ENCODE measurements at places on chromosomes 6 and 20. TPM values are rescaled to one million over a fixed set of nuclear protein-coding genes. Genes with fewer than 3 reads are reported as not detected.

The SLC32A1 gene
- total RNA-seq = not detected

The FAM83D gene
- total RNA-seq = 2.3 TPM

The TRIM15 gene
- total RNA-seq = not detected

The NOTCH4 gene
- total RNA-seq = 0.85 TPM

The OR14J1 gene
- total RNA-seq = not detected

The GPR63 gene
- 1.4 TPM for total RNA-seq

The EPHA7 gene
- under 0.01 TPM for total RNA-seq

The PCSK2 gene
- under 0.01 TPM for total RNA-seq

The POPDC3 gene
- total RNA-seq = 8.2 TPM

The GGTLC1 gene
- not detected for total RNA-seq

The C6orf58 gene
- under 0.01 TPM for total RNA-seq

The IL17F gene
- not detected for total RNA-seq

The TFAP2D gene
- total RNA-seq = not detected

The PREX1 gene
- 13.1 TPM for total RNA-seq

The FAM83B gene
- under 0.01 TPM for total RNA-seq

The ABHD12 gene
- 32.8 TPM for total RNA-seq

The KAT14 gene
- total RNA-seq = 19.1 TPM

The CFAP61 gene
- total RNA-seq = under 0.01 TPM

The HLA-DMA gene
- total RNA-seq = 2.1 TPM

The B3GAT2 gene
- total RNA-seq = not detected

The SLC12A5 gene
- 0.28 TPM for total RNA-seq

Measured in smooth muscle cell of bladder (primary cell).